ENCODE measurements at places on chromosomes 12 and 14. TPM values are rescaled to one million over a fixed set of nuclear protein-coding genes. Genes with fewer than 3 reads are reported as not detected.

DNA sequence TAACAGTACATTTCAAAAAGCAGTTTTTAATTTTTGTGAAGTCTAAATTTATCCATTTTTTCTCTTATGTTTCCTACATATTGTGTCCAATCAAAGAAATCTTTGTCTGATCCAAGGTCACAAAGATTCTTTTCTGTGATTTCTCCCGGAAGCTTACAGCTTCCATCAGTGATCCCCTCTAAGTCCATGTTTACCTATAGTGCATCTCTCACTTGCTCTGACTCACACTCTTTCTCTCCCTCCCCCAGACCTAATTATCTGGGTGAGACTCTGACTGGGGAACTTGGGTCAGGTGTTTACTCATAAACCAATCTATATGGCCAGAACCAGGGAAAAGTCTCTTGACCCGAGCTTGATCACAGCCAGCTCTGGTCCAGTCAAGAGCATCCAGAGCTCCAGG, 224.4 kb downstream of the SPTSSA start:
- DNase-seq, result no peak

DNA sequence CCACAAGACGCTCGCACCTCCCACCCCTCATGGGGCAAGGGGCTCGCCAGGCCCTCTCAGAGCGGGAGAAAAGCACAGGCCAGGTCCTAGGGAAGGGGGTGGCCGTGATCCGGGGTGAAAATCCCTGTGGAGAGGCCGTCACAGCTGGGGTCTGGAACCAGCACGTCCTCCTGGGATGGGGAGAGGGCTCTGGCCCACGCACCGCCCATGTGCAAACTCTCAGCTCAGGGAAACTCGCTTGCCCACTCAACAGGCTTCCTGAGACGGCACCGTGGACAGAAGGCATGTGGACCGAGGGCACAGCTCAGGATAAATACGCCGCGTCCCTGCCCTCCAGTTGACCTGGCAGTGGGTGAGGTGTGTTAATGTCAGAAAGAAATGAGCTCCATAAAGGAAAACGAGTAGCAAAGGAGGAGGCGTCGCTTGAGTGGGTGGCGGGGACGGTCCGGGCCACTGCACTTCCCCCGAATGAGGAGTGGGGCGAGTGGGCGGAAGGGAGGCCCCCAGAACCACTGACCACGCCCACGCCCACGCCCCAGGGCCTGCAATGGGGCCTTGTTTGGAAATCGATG, 57.6 kb upstream of the GALNT9 start:
- no peak for DNase-seq

TAS2R10 gene
- not detected for total RNA-seq

NANOG gene
- total RNA-seq, result not detected

DNA sequence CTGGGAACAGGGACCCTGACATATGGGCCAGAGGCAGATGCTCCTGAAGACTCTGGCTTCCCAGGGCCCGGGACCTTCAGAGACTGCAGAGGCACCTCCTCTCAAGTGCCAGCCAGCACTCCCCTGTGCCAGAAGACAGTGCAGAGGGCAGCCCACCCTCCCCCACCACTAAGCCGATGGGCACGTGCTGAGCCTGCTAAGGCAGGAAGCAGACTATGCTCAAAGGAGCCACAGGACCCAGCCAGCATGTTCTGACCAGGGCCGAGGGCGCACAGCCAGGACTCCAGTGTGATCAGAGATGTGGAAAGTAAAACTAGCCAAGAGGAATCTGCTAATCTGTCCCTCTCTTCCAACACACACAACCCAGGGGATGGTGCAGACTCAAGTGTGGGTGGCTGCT, 29.8 kb downstream of the DIO3 start:
- DNase-seq, result no peak

GRCh38 chr14:48735607-48736006, 850.6 kb downstream of the RPS29 start:
- DNase-seq, result no peak

GRCh38 chr14:95504135-95505029, 12.1 kb downstream of the SYNE3 start:
- no peak for DNase-seq

MYG1 gene
- 27.5 TPM for total RNA-seq

SPRYD3 gene
- 48.6 TPM for total RNA-seq

All from ascending aorta (tissue), 2 donors.